ENCODE measurements at places on chromosomes 6 and 20.

- DNase-seq, result peak; percentile 26
These were observed 34.1 kb upstream of the HLA-DQB1 start for GRCh38 chr6:32700391-32701040.

DNA sequence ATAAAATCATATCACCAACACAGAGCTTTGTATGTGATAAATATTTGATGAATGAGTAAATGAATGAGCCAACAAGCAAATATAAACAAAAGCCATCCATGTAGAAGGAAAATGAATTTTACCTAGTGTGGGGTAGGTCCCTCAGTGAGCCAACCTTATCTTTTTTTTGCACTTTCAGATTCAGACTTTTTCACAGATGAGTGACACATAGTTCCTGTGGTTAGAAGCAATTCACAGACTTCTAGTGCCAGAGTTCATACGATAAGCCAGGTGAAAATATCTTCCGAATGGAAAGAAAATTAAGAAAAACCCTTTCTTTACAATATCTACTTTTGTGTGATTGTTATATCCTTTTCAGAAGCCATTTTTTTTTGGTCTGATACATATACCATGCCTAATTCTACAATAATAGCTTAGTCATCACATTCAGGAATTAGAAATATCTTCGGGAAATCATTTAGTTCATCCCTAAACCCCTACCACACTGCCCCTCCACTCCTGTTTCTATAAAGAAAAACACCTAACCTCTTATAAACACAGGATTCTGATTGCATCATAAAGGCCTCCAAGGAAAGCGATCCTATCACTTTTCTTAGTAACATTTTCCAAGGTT, 82.7 kb upstream of the CNR1 start:
- no peak for DNase-seq

DNA sequence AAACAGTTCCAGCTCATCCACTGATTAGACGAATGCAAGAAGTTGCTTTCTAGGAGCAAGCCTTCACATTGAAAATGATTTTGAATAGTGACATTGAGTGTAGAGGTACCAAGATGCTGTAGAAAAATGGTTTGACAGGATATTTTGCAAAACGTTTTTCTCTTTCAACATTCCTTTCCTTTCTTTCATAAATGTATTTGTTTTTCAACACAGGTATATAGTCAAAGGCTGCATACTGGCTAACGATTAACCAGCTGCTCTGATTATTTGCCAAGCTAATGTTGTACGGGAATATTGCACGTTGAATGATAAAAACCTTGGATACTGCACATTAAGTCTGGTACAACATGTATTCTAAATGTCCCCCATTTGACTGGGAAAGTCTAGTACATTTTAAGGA, 78.8 kb upstream of the TENT5A start:
- DNase-seq, result no peak

DNA sequence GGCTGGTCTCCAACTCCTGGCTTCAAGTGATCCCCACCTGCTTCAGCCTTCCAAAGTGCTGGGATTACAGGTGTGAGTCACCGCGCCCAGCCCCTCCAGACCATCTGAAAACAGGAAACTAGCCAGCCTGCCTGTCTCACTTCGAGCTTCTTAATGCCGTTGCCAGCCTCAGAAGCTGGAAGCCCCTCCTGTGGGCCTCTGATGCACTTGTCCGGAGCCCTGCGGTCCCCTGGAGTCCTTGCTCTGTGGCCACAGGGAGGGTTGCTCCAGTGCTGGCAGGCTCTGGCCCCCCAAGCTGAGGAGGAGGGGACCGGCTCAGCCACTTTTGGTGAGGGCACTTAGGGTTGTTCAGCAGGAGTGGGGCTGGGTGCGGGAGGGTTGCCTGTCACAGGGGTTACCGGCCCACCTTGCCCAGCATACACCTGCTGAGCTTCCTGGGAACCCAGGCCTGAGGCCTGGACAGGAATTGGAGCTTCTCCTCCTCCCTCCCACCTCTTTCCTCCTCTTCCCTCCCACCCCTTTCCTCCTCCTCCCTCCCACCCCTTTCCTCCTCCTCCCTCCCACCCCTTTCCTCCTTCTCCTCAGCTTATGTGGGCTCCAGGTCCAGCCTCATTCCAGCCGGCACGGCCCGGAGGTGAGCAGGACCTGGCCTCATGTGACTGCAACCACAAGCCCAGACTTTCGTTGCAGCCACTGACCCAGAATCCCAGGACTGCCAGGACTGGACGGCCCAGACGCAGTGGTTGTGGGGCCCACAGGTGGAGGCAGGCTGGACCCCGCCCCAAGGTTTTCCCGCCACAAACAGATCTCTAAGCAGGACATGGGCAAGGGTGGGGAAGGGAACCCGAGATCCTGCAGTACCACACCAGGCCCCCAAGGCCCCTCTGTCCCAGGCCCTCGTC, 9.4 kb upstream of the BIRC7 start:
- DNase-seq, result no peak
